Stimulated activated CD4-positive, alpha-beta T cell treated with anti-CD3 and anti-CD28 coated beads, Interleukin-1b, Interleukin-23, amount 100 ng/mL, for 1 hour (primary cell): ENCODE measurements at places on chromosomes 6 and 20.

DNA sequence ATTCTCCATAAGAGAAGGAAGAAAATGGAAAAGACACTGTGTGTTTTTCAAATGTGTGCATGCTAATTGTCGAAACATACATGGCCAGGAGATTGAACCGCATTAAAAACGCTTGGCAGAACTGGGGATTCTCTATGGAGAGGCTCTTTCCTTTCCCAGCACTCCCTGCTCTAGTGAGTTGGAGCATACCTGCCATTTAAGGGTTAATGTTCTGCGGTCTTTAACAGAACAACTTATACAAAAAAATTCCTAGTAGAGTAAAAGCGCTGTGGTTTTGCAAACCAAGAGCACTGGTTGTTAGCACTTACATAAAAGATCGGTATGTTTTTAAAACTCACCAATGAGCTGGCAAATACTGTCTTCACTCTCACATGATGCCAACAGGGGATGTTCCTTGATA, 1.5 kb downstream of the TAGAP start:
- DNase-seq = no peak

GRCh38 chr6:48048451-48049146, 62.4 kb downstream of the PTCHD4 start:
- no peak for DNase-seq

DNA sequence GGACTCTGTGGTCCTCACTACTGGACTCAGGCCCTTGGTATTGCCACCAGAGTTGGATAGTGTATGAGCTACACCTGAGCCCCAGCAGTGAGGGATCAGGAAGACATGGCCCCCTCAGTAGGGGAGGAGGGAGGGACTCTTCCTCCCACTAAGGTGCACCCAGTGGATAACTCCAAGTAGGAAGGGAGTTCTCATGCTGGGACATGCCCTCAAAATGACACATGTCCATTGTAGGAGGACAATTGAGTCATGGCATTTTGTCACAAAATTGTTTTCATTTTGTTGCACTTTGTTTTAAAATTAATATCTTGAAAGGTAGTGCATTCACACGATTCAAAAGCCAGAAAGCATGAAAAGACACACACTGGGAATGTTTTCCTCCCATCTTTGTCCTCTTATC, 127.2 kb downstream of the FOXO3 start:
- no peak for DNase-seq

DNA sequence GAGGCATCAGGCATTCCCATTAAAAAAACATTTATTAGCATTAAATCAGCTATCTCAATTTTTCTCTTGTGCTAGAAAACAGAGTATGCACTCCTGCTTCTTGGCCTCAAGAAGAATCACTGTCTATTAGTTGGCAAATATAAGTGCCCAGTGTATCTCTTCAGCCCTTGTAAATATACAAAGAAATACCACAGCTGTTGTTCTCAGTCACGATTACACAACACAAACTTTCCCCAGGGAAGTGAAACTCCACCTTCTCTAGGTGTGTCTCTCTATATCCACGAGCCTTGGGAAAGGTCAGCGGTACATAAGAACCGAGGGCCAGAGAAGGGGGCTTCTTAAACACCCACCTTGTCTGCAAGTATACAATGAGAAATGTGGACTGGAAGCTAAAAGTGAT, 194.7 kb downstream of the PKHD1 start:
- no peak for DNase-seq

GRCh38 chr6:124963831-124964763, 1.9 kb downstream of the RNF217 start:
- no peak for DNase-seq

- no peak for DNase-seq
These were observed 659.4 kb downstream of the TENT5A start for GRCh38 chr6:81093051-81093450.

- DNase-seq = no peak
These were observed 17.8 kb downstream of the HLA-B start for GRCh38 chr6:31339210-31339609.

DNA sequence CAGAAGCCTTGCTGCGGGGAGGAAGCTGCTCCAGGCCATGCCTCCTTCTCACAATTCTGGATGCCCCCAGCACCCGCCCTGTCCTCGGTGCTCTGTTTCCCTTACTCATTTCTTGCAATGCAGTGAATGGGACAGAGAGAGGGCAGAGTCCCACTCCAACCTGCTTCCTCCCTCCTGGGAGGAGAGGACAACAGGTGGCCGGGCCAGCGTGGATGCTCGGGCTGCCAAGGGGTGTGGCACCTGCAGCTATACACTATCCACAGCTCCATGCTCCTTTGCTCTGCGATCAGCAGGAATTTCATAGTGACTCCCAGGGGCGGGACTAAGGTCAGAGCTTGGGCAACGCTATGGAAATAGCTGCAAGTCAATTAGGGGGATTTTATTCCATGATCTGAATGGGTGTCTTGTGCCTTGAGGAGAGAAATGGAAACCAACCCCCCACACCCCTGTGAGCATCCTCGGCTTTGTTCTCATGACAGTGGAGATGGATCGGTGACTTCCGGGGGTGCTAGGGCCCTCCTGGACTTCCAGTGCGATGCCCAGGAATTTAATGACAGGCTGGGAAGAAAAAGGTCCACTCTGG, 192.5 kb downstream of the MYLK4 start:
- no peak for DNase-seq

DNA sequence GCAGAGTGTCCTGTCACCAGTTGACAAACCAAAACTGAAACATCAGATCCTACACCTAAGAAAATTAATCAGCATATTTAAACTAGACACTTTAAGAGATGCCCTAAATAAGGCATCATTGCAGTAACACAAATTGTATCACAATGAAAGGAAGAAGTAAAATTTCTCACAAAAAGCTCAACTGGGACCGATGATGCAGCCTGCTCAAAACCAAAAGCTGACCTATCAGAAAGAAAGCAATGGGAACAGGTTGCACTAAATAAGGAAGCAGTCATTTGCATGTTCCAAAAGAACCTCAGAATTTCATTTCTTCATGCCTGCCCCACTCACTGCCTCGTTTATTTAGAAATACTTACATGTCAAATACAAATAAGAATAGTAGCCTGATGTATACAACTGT, 12.1 kb downstream of the HIVEP2 start:
- no peak for DNase-seq

- DNase-seq = no peak
These were observed 5.6 kb upstream of the SYNE1 start for GRCh38 chr6:152642578-152643375.

DNA sequence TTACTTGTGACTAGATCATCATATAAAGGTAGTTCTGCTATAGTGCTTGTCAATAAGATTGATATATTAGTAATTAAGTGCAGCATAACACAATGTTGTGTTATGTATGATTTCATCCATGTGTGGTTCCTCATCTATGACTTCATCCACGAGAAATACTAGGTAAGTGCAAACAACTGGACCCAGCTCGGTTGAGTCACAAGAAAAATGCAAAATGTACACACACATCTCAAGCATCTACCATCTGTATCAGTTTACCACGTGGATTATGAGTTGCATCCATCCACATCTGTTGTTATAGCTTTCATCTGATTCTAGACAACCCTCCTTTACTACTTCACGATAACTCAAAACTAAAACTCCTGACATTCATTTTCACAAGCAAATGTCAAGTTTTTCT, 517.0 kb upstream of the CITED2 start:
- no peak for DNase-seq

- no peak for DNase-seq
These were observed 34.4 kb upstream of the ENPP1 start for GRCh38 chr6:131773284-131773950.

GRCh38 chr6:38504996-38505395, 134.7 kb downstream of the BTBD9 start:
- DNase-seq = no peak

GRCh38 chr20:51526106-51526470, 16.4 kb downstream of the NFATC2 start:
- DNase-seq = no peak

DNA sequence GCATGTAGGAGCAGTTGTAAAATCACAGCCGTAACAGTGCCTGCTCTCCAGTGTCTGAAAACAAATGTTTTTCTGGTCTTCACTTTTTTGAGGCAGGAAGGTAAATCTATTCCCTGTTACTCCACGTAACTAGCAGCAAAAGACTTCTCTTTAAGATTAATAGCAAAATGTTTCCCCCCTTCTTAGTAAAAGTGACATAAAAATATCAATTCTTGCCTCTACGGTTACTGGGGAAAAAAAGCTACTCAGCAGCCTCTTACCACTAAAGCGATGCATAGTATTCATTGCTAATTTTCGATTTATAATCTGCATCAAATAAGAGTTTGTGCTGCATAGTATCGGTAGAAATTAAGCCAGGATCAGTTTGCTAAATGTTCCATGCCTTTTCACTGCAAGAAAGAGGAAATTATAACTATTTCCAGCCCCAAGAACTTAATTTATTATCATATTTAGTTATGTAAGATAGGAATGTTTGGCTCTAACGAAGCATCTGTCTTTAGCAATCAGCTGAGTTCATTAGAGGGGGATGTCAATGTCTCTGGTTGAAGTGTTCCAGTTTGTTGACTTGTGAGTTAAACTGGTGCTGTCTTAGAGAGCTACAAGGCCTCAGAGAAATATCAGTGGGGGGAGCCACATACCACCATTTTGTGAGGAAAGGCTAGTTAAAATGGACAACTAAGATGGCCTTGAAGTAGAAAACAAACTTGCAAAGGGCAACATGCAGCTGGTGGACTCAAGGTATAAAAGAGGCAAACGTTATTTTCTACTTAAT, 617 bp upstream of the TSPYL1 start:
- DNase-seq = no peak

- no peak for DNase-seq
These were observed 71.0 kb downstream of the HECA start for GRCh38 chr6:139205843-139206242.

- no peak for DNase-seq
These were observed 6.6 kb downstream of the MOG start for GRCh38 chr6:29663300-29664042.

GRCh38 chr6:163720005-163720404, 305.5 kb downstream of the QKI start:
- no peak for DNase-seq

GRCh38 chr20:2596673-2597279, 55.7 kb upstream of the NOP56 start:
- no peak for DNase-seq

GRCh38 chr20:15252304-15252703, 914.9 kb upstream of the FLRT3 start:
- no peak for DNase-seq

- no peak for DNase-seq
These were observed 8.8 kb downstream of the DEFB129 start for GRCh38 chr20:235891-236290.

DNA sequence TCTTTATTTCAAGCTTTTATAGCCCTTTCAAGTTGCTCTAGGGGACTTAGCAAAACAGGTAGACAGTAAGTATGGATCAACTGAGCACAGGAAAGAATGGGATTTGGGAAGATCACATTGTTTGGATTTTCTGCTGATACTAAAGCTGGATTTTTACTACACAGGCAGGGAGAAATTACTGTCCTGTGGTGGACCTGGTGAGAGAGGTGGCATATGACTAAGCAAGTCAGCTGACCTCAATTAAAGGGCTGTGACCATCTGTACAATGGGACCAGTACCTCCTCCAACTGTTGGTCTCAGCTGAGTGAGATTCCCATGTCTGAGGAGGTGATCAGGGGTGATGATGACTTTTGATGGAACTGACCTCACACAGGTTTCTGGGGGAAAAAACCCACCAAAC, 28.0 kb downstream of the RREB1 start:
- DNase-seq = no peak

DNA sequence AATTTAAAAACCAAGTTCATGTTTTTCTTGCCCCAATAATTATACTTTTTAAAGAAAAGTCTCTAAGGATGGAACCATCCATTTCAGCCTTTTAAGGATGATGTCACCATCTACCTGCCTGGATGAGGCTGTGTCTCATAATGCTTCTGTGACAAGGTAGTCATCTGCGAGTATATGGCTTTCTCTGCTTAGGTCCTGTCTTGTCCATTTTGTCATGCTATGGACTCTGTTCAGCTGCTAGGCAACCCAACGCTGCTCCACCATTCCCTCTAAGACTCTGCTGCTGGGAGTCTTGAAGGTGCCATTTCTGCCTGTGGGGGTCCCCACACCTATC, 459.8 kb upstream of the RUNX2 start:
- no peak for DNase-seq

DNA sequence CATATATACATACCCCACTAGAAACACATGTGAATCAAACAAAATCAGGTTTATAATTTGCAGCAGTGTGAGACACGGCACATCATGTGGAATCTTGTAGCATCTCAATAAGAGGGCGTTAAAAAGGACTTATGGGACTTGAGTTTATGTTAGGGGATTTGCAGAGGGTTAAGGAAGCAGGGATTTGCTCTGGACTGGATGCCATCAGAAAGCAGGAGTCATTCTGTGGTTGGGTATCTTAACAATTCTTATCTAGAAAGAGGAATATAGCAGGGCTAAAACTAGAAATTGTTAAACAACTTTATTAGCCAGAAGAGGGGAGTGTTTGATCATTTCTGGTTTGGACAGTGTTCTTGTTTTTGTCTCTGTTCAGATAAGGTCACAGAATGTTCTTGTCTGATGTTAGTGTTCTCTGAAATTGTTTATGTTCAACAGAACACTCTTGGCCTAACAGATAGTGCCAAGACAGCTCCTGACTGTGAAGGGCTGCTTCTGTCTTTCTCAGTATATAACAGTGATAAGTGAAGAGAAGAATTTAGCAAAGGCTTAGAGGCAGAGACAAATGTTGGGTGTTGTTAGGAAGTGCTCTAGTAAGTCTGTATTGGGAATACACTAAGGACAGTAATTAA, 39.2 kb downstream of the LIN28B start:
- no peak for DNase-seq

GRCh38 chr6:162887981-162888689, 160.4 kb downstream of the PACRG start:
- DNase-seq = no peak

DNA sequence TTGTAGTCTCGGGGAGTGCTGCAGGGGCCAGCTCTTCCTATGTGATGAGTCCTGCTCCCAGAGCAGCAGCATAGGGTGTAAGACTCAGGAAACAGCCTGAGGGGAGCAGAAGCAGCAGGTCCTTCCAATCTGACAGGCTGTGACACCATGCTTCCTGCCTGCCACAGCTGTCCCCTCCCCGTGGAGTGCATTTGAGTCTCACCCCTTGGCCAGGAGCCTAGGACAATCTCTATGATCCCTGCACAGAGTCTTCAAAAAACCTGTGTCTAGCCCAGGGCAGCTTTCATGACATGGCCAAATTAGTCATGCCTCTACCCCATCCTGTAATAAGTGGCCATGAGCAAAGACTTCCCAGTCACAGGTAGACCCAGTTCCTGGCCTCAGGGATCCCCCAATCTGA, 23.1 kb upstream of the LRFN2 start:
- DNase-seq = no peak
